Glutamatergic neuron (in vitro differentiated cells): ENCODE measurements at places on chromosomes 7 and 10.

DNA sequence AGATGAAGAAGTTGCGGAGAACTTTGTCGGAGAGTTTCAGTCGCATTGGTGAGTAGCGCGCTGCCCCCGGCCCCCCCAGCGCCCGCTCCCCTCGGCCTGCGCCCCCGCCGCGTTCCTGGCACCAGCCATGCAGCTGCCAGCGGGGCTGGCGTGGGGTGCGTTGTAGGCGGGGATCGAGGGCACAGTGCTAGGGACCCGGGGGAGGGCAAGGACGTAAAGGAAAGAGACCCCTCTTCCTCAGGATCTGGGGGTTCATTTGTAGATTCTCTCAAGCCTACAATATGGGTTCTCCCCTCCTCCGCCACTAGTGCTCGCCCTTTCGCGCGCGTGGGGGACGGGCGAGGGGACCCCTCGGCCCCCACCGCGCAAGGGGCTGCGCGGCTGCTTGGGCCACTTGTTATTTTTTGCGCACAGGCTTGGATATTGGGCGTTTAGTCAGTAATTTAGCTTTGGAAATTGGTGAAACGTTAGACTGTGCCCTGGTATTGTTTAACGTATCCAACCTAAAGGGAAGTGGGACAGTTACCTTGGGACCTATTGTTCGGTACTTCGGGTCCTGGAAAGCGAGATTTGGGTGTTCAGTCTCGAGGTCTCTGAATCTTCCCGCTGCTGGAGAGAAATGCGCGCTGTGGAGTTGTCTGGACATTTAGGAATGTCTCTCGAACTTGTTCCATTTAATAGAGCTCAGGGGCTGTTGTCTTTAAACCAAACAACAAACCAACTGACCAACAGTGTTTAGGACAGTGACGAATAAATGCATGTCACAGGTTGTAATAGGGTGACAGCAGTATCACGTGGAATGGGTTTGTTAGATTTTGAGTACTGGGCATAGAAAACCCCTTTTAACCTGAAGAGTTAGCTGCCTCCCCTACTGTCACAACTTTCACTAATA lies 796 bp downstream of the CDK14 start:
- peak; percentile 21 for DNase-seq

- no peak for DNase-seq
These were observed 119.4 kb upstream of the INHBA start for GRCh38 chr7:41822259-41822817.

GRCh38 chr10:70162151-70162891 lies 8.0 kb downstream of the SAR1A start:
- no peak for DNase-seq

GRCh38 chr7:70590126-70590854 lies 541.7 kb upstream of the GALNT17 start:
- DNase-seq: no peak

DNA sequence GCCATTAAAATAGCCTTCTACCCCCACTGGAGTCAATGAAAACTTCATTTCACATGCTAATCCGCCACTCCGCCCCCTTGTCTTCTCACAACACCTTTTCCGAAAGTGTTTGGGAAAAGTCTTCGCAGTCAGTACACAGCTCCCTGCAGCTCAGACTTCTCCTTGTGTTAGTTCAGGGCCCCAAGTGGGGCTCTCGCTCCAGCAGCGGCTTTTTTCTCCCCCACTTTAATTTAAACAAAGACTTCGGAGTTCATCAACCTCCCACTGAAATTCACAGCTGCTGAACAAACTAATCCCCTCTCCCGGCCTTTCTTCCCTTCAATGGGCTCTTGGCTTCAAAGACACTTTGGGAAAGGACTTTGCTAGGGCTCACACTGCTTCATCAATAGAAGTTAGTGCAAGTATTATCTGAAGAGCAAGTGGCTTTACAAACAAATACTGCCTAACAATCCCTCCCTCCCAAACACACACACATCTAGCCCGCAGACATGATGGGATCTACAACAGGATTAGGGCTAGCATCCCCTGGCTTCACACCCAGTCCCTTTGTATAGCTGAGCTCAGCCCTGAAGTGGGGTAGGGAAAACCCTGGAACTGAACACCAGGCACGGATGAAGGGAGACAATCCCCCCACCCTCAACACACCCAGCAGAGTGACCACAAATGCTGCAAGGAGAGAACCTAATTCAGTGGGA lies 23.1 kb downstream of the WNT8B start:
- DNase-seq: no peak

GRCh38 chr7:100373261-100373831 lies at the start of gene PILRA:
TSS of gene PILRA (plus strand) at chr7:100373487. CDS start at chr7:100373657, 170 bp downstream.
- DNase-seq: no peak
